ENCODE measurements at places on chromosomes 3 and 15.

DNA sequence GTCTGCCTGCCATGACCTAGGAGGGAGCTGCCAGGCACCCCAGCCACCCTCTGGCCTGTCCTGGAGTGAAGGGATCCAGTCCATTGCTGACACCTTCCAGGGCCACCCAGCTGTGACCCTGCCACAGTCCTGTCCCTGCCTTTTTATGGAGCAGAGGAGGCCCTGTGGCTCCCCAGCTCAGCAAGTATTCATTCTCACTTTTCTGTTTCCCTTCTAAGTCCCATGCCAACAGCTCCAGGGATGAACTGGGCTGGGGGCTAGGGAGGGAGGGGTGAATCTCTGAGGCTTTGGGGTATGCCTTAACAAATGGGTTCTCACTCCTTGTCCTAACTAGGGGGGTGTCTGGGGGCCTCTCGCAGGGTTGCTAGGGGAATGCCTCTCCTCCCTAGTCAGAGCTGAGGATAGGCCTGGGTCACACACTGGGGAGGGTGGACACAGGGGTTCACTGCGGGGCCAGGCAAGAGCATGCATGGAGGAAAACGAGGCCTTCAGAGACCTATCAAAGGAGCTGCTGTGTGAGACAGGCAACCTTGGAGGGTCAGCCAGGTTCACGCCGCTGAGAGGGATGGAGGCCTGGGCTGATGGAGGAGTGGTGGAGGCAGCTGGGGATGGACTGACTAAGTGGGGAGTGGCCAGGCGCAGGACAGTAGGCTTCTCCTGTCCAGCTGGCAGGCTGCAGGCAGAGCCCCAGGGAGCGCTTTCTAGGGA, 31.8 kb downstream of the EPHB3 start:
- no peak for DNase-seq

GRCh38 chr3:195913382-195913781, 5.0 kb upstream of the TNK2 start:
- no peak for DNase-seq

GRCh38 chr3:120429921-120430361, 20.9 kb downstream of the FSTL1 start:
- no peak for DNase-seq

DNA sequence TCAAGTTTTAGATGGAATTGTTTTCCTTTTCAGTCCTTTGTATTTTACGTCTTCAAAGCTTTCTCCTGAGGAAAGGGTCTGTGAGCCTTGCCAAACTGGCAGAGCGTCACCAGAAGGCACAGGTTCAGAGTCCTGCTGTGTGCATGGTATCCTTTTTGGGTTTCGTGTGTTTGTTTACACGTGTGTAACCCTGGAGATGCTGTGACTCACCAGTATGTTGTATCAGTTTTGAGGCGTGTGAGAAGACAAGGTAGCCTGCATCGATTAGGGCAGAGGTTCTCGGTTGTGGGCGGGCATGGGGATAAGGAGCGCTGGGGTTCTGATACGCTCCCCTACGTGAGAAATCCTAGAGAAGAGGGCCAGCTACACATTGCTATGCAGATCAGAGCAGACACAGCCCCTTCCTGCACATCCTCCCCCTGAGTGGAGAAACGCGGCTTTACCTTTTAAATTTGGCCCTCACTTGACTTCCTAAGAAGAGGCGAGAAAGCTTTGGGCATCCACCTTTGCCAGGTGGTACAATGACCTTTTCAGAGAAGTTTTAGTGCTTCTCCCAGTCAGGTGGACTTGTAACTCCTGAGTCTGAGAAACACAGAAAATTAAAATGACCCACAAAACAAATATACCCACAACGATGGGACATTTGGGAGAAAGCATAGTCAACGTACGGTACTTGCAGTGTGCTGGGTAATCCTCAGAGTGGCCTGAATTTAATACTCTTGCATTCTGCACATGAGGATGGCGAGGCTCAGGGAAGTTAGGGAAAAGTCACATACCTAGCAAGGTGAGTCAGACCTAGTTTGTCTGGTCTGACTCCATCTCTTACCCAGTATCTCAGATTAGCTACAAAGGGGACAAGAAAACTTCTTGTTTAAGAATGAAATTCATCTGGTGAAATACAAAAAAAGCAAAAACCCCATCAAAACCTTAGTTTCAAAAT, 38.1 kb downstream of the TRAK1 start:
- DNase-seq, result no peak

GRCh38 chr15:80328496-80328895, 75.7 kb upstream of the ARNT2 start:
- DNase-seq, result no peak

GRCh38 chr3:116618138-116618537, 91.4 kb upstream of the TUSC7 start:
- DNase-seq, result no peak

DNA sequence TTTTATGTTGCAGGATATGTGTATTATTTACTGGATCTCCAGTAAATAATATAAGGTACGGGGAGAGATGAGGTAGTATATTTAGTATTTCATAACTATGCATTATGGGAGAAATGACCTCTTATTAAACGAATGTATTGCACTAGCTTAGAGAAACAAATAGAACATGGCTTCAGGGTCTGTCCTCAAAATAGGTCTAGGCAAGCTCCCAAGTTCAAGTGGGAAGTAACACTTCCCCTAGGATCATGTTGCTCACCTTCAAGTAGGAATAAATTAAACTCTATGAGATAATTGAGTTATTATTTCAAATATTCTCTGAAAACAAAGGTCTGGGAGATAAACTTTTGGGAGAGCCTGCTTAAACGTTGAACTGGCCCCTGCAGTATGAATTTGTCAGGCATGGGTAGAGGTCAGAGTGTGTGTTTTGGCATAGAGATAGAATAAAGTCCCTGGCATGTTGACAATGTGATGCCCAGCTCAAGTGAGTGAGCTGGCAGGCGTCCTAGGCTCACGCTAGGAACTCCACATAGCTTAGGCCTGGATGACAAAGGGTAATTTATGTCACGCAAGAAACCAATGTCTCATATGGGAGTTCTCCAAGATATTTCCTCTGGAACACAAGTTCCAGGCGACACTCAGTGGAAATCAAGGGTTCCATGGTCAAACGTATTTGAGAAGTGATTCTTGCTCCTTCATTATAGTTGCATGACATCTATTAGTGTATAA, 236.8 kb downstream of the CACNA2D3 start:
- DNase-seq, result no peak

- no peak for DNase-seq
Observed at GRCh38 chr3:53709256-53709655, 137.0 kb downstream of the CHDH start.
